Choroid plexus epithelial cell (primary cell): ENCODE measurements at places on chromosomes 4 and X.

DNA sequence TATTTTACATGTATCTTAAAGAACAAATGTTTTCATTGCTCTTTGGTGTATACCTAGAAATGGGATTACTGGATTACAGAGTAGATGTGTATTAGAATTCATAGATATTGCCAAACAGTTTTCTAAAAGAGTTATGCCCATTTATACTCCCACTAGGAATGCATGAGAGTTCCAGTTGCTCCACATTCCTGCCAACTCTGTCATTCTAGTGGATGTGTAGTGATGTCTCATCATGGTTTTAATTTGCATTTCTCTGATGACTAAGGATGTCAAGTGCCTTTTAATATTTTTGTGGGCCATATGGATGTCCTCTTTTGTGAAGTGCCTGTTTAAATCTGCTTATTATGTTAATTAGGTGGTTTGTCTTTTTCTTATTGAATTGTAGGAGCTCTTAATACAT, 65.6 kb upstream of the BMP2K start:
- DNase-seq, result no peak

GRCh38 chrX:69298466-69299140, 133.3 kb upstream of the PJA1 start:
- no peak for DNase-seq

- no peak for DNase-seq
These were observed 23.6 kb upstream of the PPP2R3B start for GRCh38 chrX:410296-410695.

GRCh38 chr4:55398966-55399365, 3.2 kb downstream of the TMEM165 start:
- peak; percentile 33 for DNase-seq

DNA sequence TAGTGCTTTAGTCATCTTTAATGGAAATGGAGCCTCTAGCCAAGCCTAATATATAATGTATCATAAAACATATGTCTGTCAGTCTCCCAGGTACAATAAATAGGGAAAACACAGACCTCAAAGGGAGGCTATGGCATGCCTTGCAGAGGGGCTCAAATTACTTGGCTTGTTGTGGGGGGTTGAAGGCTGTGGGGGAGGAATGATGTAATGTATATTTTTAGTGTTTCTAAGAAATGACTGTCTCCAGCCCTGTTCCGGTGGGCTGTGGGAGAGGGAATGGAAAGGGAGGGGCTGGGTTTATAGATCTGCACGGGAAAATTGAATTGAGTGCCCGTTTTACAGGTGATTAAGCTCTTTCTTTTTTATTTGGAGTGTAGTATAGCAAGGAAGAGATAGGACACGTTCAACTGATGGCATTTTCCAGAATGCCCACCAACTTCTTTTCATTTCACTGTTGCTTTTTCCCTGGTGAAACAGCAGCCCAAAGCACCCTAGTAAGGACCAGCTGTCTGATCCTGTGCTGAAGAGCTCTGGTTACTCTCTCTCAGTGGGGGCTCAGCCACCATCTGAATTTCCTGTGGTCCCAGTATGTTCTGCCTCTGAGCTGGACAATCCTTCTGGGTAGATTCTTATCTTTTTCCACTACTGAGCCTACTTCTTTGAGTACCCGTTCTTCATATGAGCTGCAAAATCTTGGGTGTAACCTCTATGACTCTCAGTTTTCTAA, 220.7 kb upstream of the CASK start:
- peak; percentile 18 for DNase-seq

GRCh38 chrX:11757719-11758399, at the start of gene MSL3:
Gene MSL3, plus strand, starts transcription at chrX:11758237. Its CDS starts 27 bp downstream, at chrX:11758264.
- DNase-seq, result peak; percentile 56

- peak; percentile 27 for DNase-seq
These were observed 2387.6 kb downstream of the PCDH7 start for GRCh38 chr4:33107814-33108213.

- peak; percentile 13 for DNase-seq
These were observed 160.3 kb downstream of the ANK2 start for GRCh38 chr4:113209652-113210320.

GRCh38 chr4:10033191-10033881, 12.0 kb upstream of the SLC2A9 start:
- DNase-seq, result peak; percentile 73

DNA sequence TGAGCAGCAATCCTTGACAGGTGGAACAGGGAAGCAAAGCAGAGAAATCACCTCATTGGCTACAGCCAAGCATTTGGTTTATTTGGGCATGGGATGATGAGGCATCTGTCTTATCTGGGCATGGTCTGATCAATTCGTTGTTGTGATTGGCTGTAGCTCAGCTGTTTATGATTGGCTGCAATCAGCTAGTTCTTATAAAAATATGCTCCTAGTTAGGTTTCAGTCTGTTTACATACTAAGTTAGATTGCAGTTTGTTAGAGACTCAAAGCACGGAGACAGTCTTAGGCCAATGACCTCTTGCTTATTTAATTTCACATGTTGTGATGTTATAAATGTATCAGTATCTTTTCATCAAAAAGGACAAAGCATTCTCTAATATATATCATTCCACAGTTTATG, 312.0 kb downstream of the PDGFC start:
- DNase-seq, result no peak

DNA sequence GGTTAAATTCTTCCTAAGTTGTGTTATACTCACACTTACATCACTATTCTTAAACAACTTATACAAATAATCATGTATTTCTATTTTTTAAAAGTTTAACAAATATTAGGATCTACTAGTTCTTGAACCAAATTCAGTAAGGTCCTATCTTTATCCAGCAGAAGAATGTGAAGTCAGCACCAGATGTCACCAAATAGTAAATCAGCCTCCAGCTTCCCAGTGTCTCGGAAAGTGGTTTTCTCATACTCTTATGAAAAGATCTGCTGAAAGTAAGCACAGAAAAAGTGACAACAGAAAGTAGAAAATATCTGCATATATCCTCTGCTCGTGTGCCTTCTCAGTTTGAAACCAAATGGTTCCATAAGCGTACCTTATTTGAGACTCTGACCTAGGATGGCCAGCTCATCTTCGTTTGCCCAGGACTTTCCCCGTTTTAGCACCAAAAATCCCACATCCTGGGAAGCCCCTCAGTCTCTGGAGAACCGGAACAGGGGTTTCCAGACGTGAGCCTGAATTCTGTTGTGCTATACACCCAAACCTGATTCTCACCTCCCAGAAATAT, 98.0 kb upstream of the DCLK2 start:
- DNase-seq, result no peak

GRCh38 chr4:53645108-53645507, 53.8 kb upstream of the LNX1 start:
- DNase-seq, result no peak

DNA sequence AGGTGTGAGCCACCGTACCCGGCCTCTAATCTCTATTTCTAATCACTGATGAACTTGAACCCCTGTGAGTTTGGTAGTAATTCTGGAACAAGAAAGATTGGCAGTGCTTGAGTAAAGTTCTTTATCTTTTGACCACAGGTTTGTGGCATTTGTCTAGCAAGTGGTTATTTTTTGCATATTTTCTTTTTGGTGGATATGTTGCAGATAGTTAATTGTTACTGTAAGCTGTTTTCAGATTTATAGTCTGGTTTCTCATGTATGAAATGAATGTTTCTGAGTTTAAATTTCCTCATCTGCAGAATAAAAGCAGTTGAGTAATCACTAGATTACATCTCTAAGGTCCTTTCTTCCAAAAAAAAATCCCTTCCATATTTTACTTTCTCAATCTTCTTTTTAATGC, 105.2 kb downstream of the GASK1B start:
- peak; percentile 20 for DNase-seq

DNA sequence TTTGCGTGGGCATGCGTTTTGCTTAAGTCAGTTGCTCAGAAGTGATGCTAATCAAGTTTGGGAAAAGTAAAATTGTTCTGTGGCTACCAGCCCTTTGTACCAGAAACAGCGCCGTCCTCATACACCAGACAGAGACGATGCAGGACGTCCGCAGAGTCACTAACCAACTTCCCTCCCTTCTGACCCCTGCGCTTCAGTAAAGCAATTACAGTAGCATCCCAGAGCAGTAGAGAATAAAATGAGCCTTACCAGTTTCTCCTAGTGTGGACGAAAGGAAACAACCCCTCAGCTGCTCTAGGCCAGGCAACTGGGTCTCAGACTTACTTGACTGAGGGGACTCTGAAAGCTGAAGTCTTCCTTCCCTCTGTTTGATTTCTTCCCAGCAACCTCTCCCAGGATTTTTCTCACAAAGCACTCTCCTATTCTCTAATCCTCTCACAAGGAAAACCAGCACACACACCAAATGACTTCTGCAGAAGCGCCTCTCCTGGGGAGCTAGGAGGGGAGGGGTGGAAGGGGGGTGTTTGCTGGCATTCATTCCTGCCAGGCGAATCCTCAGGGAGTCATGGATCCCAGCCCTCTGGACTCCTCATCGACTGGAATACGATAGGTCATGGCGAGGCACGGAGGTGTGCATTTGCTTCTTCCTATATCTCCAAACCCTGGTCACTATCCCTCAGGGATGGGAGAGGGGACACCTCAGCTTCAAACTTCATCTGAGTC, 56.0 kb upstream of the MID1 start:
- DNase-seq, result no peak

- DNase-seq, result peak; percentile 36
These were observed 39.0 kb downstream of the FBXO8 start for GRCh38 chr4:174244441-174244840.

DNA sequence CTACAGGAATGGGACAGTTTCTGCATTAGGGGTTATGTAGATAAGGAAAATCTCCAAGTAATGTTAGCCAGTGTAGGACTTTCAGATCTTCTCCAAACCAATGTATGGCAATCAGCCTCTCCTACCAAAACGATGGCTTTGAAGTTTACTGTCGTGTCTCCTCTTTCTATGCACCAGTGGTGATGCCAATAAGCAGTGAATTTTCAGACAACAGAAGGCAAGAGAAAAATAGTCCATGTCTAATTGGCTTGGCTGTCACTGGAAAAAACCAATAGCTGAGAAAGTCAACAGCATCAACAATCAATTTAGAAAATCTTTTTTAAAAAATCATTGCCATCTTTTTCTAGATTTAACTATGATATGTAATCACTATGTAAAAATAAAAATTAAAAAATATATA, 35.0 kb downstream of the LIMCH1 start:
- no peak for DNase-seq

- no peak for DNase-seq
These were observed 88.8 kb upstream of the KDR start for GRCh38 chr4:55214172-55214571.

GRCh38 chr4:155331478-155331877, 45.3 kb downstream of the MAP9 start:
- DNase-seq, result no peak

GRCh38 chr4:186666252-186666651, 57.4 kb downstream of the FAT1 start:
- DNase-seq, result peak; percentile 72

- no peak for DNase-seq
These were observed 1062.4 kb upstream of the DIAPH2 start for GRCh38 chrX:95622200-95622599.

- DNase-seq, result peak; percentile 52
These were observed 15.2 kb upstream of the PACRGL start for GRCh38 chr4:20684852-20685763.

GRCh38 chr4:138320030-138320429, 77.9 kb upstream of the SLC7A11 start:
- no peak for DNase-seq

DNA sequence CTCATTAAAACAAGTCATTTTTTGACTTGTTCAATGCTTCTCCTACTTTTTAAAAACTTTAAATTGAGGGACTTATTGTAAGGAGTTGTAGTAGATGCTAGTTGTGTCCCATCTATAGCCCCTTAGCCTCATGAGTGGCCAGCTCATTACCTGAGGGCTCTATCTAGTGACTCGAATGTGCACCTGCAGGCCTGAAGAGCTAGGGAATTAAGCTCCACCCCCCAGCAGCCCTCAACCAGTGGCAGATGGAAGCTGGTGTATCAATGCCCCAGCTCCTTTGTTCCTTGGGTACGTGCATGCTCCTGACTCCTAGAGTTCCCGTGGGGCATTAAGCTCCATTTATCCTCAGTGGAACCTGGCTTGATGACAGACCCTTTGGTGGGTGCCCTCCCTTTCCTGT, 146.7 kb upstream of the FAM9B start:
- no peak for DNase-seq
